ENCODE measurements at places on chromosomes 3 and 15.

- DNase-seq: no peak
- peaks cover 63% of the 10 kb centered on the region for H3K27me3 ChIP-seq
- no peaks in the 10 kb centered on the region for H3K36me3 ChIP-seq
- H3K4me3 ChIP-seq: no peak overlapping the region
- peaks cover 7% of the 10 kb centered on the region for H3K4me1 ChIP-seq
These were observed 6.2 kb downstream of the MYO1E start for GRCh38 chr15:59366333-59367021.

DNA sequence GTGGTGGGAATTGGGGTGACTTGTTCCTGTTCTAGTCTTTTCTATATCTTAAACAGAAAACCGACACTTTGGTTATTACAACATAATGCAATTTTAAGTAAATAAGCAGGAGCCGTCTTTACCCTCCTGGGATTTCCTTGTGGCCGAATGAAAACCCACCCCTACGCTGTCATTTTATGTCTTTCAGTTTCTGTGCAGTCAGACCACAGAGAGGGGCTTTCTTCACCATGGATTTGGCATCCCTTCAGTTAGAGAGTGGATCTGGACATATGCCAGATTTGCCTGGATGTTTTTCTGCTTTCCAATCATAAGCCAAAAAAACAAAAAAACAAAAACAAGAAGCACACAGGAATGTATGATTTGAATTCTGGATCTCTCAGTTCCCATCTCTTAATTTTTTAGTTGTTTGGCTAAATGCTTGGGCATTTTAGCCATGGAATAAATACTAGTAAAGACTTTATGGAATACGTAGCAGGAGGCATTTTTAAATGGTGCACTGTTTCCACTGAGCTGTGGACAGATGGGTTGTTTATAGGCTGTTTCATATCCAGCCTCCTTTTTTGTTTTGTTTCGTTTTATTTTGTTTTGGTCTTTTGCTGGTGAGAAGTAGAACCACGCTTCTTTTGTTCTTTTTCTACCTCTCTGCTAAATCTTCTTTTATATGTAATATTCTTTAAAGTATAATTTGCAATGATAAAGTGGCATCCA is 272.9 kb downstream of the FEZF2 start:
- H3K27me3 ChIP-seq: no peaks in the 10 kb centered on the region
- H3K4me3 ChIP-seq: no peak overlapping the region
- no peaks in the 10 kb centered on the region for H3K36me3 ChIP-seq
- H3K4me1 ChIP-seq: no peaks in the 10 kb centered on the region
- no peak overlapping the region for H3K27ac ChIP-seq

DNA sequence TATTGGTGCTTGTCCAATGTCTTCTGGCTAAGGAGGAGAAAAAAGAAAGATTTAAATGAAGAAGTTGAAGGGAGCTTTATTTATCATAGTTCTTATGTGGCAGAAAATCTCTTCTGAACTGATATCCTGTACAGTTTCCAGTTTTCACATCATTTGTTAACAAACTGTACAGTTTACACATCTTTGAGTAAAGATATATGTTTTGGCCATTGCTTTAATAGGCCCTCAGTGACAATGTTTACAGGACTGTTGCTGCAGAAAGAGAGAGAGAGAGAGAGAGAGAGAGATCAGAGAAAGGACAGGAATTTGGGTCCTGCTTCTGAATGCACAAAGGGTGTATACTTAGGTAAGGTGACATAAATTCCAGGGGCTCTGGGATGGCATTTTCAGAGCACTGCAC is 188.3 kb downstream of the NR1D2 start:
- H3K4me1 ChIP-seq: no peaks in the 10 kb centered on the region
- H3K27me3 ChIP-seq: no peaks in the 10 kb centered on the region
- H3K4me3 ChIP-seq: no peak overlapping the region
- no peak for DNase-seq
- no peaks in the 10 kb centered on the region for H3K36me3 ChIP-seq

- no peak overlapping the region for H3K27ac ChIP-seq
- DNase-seq: no peak
- peaks cover 32% of the 10 kb centered on the region for H3K4me1 ChIP-seq
- H3K36me3 ChIP-seq: no peaks in the 10 kb centered on the region
- no peaks in the 10 kb centered on the region for H3K27me3 ChIP-seq
These were observed 1037.0 kb upstream of the CFAP20DC start for GRCh38 chr3:60086811-60087210.

Data from central memory CD8-positive, alpha-beta T cell (primary cell).